Upper lobe of right lung (tissue), 1 donor: ENCODE measurements at places on chromosomes 7 and 10. TPM values are rescaled to one million over a fixed set of nuclear protein-coding genes. Genes with fewer than 3 reads are reported as not detected.

DNA sequence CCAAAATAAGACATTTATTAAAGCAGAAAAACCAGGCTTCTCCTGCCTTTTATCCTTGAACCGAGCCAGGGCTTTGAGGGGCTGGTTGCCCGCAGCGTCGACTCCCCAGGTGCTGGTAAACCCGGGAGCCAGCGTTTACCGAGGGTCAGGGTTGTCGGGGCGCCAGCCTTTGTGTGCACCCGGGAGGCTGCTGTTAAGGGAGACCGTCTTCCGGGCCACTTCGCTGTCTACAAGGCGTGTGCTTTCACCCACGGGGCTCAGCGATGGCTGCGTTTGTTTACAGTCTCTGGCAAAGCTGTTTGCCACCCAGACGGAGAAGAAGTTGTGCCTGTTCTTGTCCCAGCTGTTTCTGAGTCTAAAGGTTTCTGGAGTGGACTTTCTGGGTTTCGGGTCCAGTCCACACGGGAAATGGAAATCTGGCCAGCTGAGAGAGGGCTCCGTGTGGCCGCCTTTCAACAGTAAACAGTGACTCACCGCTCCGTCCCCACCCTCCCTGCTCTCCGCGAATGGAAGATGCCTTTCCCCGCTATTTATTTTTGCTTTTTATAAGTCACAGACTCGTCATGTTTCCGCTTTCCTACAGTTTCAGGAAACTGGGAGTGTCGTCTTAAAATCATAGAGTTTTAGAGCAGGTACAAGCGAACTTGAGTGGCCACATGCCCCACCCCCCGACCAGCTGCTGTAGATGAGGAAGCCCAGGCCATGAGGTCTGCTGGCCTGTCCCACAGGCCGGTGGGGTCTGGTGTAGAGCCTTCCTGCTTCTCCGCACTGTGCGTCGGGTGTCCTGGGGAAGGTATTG lies 2.2 kb downstream of the MAFK start:
- peaks cover 41% of the 10 kb centered on the region for H3K4me1 ChIP-seq
- peak; percentile 92 for DNase-seq
- peaks cover 3% of the 10 kb centered on the region for H3K27me3 ChIP-seq
- no peaks in the 10 kb centered on the region for H3K36me3 ChIP-seq
- H3K27ac ChIP-seq: peak overlapping the region; percentile 91
- peak overlapping the region; percentile 68 for H3K4me3 ChIP-seq

DNA sequence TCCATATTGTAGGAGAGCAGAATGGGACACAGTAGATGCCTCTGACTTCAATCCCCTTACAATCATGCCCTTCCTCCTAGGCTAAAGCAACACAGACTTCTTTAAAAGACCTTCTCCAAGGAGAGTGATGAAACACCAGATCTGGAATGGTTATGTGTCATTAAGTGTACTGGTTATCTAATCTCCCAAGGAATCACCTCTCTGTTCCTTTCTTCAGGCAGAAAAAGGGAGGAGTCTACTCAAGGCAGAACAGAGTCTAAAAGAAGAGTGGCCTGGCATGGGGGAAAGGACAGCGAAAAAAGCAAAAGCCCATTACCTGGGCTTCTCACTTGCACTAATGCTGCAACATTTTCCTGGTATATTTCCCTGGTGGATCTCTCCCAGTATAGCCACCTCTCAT lies 2.9 kb downstream of the ELMO1 start:
- no peaks in the 10 kb centered on the region for H3K27me3 ChIP-seq
- no peak overlapping the region for H3K4me3 ChIP-seq
- no peaks in the 10 kb centered on the region for H3K36me3 ChIP-seq
- no peak for DNase-seq

- H3K27me3 ChIP-seq: no peaks in the 10 kb centered on the region
- no peak for DNase-seq
- H3K27ac ChIP-seq: no peak overlapping the region
- H3K36me3 ChIP-seq: no peaks in the 10 kb centered on the region
Observed at GRCh38 chr10:112353046-112353445, 20.9 kb upstream of the ACSL5 start.

DNA sequence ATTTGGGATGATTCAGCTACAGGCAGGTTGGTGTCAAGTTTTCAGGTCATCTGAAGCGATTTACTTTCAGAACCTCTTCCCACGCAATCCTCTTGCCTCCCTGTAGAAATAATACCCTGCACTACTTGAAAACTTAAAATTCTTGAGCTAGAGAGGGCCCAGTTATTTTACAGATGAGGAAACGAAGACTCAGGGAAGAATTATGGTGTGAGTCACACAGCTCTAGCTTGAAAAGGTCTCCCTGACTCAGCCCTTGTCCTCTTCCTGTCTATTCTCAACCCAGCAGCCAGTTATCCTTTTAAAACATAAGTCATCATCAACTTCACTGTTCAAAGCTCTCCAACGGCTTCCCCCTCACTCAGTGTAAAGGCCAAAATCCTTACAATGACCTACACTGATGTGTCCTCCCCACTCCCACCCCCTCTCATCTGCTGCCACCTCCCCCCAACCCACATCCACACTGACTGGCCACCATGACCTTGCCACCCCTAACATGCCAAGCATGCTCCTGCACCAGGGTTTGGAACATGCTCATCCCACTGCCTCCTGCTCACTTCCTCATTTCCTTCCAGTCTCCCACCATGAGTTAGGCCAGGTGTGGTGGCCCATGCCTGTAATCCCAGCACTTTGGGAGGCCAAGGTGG lies 3.4 kb downstream of the DNMBP start:
- no peaks in the 10 kb centered on the region for H3K27me3 ChIP-seq
- H3K4me3 ChIP-seq: no peak overlapping the region
- H3K4me1 ChIP-seq: peaks cover 44% of the 10 kb centered on the region
- no peaks in the 10 kb centered on the region for H3K36me3 ChIP-seq
- no peak for DNase-seq
- peak overlapping the region; percentile 18 for H3K27ac ChIP-seq

- H3K36me3 ChIP-seq: no peaks in the 10 kb centered on the region
- peak; percentile 79 for DNase-seq
- peaks cover 5% of the 10 kb centered on the region for H3K27me3 ChIP-seq
- H3K4me3 ChIP-seq: peak within 1 kb of the TSS; percentile 66
Observed at GRCh38 chr10:73910764-73911552, at the start of gene PLAU. Gene PLAU (plus strand): TSS chr10:73911132. CDS start chr10:73911556, 424 bp downstream.

DNA sequence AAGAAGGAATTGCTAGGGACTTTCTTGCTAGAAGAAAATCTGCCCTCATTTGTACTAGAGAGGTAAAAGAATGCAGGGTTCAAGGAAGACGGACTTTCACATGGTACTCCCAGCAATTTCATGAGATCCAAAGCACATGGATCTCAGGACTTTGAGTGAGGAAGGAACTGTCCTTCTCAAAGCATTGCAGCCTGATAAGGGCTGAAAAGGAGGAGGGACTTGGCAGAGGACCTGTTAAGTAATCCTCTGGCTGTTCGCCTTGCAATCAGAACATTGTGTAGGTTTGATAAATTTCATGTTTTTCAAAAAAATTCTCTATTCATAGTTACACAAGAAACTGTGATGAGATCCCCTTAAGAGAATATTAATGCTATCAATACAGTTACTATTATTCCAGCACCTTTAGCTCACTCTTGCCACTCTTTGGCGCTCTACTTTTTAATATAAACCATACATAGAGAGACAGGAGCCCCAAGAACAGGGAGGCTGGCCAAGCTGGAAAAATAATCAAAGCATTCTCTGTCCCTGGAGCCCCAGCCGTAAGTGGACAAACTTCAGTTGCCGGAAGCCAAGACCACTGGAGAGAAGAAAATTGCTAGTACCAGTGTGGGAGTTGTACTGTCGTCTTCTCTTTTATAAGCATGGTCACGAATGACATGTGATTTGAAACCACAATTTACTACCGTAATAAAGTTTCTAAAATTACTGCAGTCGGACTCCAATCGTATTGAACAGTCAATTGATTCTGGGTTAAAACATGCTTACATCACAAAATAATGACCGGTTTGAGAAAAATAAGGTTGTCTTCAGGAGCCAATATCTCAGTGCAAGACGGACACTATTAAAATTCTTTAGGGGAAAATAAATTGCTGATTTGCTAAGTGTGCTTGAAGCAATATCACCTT lies 424.4 kb downstream of the SDK1 start:
- no peak overlapping the region for H3K4me3 ChIP-seq
- no peaks in the 10 kb centered on the region for H3K4me1 ChIP-seq
- H3K36me3 ChIP-seq: no peaks in the 10 kb centered on the region

NPC1L1 gene
- total RNA-seq: 0.17 TPM

DNA sequence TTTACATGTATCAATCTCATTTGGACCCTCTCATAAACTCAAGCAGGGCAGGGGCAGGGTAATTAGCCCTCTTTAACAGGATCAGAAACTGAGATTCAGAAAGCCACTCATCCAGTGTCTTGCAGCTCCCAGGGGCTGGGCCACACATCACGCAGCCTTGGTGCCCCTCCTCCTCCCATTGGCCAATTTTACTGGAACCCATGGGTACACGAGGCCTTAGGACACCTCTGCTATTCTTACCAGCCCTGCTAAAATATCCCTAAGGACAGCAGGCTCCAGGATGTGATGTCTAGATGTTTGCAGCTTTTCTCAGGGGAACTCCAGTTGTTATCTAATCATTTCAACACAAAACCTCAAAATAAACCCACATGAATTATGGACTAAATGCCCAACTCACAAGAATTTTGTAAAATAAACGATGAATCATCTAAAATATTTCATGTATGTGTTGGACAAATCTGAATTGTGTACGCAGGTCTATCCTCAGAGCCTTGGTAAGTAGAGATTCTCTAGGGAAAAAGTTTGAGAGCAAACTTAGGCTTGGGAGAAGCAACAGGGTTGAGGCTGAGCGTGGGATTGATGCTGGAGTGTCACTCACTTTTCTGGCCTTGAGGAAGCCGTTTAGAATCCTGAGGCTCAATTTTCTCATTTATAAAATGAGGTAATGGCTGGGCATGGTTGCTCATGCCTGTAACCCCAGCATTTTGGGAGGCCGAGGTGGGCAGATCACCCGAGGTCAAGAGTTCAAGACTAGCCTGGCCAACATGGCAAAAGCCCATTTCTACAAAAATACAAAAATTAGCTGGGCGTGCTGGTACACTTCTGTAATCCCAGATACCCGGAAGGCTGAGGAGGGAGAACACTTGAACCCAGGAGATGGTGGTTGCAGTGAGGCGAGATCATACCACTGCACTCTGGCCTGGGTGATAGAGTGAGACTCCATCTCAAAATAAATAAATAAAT lies 69.7 kb upstream of the TNS3 start:
- H3K36me3 ChIP-seq: no peaks in the 10 kb centered on the region
- H3K27me3 ChIP-seq: no peaks in the 10 kb centered on the region
- no peak overlapping the region for H3K27ac ChIP-seq
- H3K4me3 ChIP-seq: no peak overlapping the region

GRCh38 chr7:130500463-130500862 lies 8.6 kb downstream of the MEST start:
- no peak overlapping the region for H3K27ac ChIP-seq
- no peak for DNase-seq
- no peaks in the 10 kb centered on the region for H3K27me3 ChIP-seq
- H3K36me3 ChIP-seq: peaks cover 40% of the 10 kb centered on the region
- H3K4me1 ChIP-seq: no peaks in the 10 kb centered on the region

GRCh38 chr7:54354436-54354835 lies 187.7 kb upstream of the VSTM2A start:
- no peaks in the 10 kb centered on the region for H3K36me3 ChIP-seq
- no peaks in the 10 kb centered on the region for H3K27me3 ChIP-seq
- H3K4me1 ChIP-seq: no peaks in the 10 kb centered on the region
- H3K4me3 ChIP-seq: no peak overlapping the region
- H3K27ac ChIP-seq: no peak overlapping the region
- no peak for DNase-seq

SPDYE11 gene
- not detected for total RNA-seq

NKX2-3 gene
- 0.26 TPM for total RNA-seq

GRCh38 chr10:33772370-33773252 lies 438.1 kb upstream of the NRP1 start:
- no peaks in the 10 kb centered on the region for H3K27me3 ChIP-seq
- no peak overlapping the region for H3K4me3 ChIP-seq
- no peak for DNase-seq
- H3K4me1 ChIP-seq: no peaks in the 10 kb centered on the region
- peak overlapping the region; percentile 51 for H3K27ac ChIP-seq

DNA sequence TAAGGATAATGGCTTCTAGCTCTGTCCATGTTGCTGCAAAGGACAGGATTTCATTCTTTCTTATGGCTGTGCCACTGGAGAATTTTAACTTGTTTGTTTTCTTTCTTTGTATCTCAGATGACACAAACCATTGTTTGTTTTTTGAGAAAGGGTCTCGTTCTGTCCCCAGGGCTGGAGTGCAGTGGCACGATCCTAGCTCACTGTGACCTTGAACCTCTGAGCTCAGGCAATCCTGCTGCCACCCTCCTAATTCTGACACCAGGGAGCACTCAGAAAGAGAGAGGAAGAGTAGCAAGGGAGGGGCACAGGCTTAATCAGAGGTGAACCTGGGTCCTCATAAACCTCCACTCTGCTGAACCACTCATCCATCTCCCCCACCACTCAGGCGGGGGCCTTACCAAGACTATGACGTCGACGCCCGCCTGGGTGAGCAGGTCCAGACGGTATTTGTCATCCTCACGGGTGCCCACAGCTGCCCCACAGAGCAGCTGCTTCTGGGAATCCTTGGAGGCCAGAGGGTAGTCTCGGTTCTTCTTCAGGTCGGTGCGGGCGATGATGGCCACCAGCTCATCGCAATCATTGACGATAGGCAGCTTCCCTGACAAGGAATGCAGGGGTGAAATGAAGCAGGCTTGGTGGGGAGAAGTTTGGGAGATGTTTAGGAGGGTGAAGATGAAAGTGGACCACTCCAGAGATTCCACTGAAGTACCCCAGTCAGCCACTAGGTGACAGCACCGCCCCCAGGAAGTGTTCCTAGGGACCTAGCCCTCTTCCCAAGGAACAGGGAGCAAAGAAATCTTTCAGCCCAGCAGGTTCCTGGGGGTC lies 11.6 kb downstream of the IMPDH1 start:
- H3K36me3 ChIP-seq: peaks cover 76% of the 10 kb centered on the region
- no peaks in the 10 kb centered on the region for H3K27me3 ChIP-seq
- H3K4me1 ChIP-seq: no peaks in the 10 kb centered on the region
- no peak overlapping the region for H3K4me3 ChIP-seq

- no peak for DNase-seq
- peak overlapping the region; percentile 28 for H3K27ac ChIP-seq
- peaks cover 35% of the 10 kb centered on the region for H3K4me1 ChIP-seq
Observed at GRCh38 chr10:95247200-95247880, 43.5 kb downstream of the PDLIM1 start.

TMEM176B gene
- total RNA-seq: 68.2 TPM

DNA sequence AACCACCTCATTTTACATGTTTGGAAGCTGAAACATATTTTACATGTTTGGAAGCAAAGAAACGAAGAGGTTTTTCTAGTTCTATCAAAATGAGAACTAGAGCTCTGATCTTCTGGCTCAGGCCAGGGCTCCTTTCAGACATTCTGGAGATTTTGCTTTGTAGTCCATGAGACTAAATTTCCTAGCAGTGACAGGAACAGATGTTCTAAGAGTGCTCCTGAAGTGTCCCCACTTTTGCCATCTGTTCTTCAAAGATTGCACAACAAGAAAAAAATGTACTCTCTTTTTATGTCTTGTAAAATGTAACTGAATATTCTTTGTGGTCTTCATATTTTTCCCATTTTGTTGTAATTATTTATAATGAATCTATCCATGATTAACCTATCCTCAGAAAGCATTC lies 196.4 kb upstream of the PCLO start:
- no peaks in the 10 kb centered on the region for H3K36me3 ChIP-seq
- no peak overlapping the region for H3K27ac ChIP-seq
- H3K4me1 ChIP-seq: no peaks in the 10 kb centered on the region
- no peak overlapping the region for H3K4me3 ChIP-seq

- no peaks in the 10 kb centered on the region for H3K36me3 ChIP-seq
- no peak overlapping the region for H3K27ac ChIP-seq
- no peak overlapping the region for H3K4me3 ChIP-seq
- peaks cover 6% of the 10 kb centered on the region for H3K4me1 ChIP-seq
Observed at GRCh38 chr10:98289802-98290209, 21.8 kb upstream of the LOXL4 start.

SLC16A12 gene
- total RNA-seq: 1.9 TPM

- no peaks in the 10 kb centered on the region for H3K36me3 ChIP-seq
- no peaks in the 10 kb centered on the region for H3K4me1 ChIP-seq
- no peaks in the 10 kb centered on the region for H3K27me3 ChIP-seq
Observed at GRCh38 chr10:120506674-120507073, 49.6 kb downstream of the PLPP4 start.
